Right renal pelvis (tissue), 4 donors: ENCODE measurements at places on chromosomes 7 and 10.

- DNase-seq: no peak
Observed at GRCh38 chr7:30908681-30909080, 3.0 kb upstream of the AQP1 start.

DNA sequence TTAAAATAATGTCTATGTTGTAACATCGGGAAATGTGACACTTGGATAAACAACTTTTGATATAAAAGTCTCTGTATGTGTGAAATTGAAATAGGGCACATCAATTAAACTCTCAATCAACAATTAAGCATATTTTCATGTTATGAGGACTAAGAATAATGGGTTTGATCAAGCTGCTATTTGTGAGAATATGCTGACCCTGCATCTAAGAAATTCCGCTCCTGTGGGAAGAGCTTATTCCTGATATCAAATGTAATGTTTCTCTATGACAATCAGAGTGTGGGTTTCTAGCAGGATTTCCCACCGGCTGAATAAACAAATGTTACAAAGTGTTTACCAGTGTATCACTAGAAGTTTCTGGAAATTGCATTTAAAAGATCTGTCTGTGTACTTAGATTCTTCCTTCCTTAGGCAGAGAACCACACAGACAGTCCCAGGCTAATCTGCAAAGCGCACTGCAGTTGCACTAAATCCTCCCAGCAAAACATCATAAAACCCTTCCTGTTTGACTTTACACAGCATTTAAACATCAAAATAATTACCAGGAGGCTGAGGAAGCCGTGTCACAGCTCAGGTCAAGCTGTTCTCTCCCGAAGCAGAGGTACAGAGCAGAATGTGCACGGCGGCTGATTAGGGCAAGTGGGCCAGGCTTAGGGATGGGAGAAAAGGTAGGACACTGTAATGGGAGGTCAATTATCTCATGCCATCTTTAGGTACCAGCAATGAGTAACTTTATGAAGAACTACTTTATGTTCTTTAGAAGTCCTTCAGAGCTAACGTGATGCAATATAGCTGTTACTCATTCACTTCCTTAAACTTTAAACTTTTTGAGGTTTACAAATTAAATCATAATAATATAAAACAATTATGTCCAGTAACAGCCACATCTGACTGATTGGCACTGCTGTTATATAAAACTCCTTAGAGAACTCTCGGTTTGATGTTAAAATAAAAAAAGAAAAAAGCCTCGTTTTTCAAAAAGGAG lies 109.1 kb upstream of the CTTNBP2 start:
- DNase-seq: no peak

DNA sequence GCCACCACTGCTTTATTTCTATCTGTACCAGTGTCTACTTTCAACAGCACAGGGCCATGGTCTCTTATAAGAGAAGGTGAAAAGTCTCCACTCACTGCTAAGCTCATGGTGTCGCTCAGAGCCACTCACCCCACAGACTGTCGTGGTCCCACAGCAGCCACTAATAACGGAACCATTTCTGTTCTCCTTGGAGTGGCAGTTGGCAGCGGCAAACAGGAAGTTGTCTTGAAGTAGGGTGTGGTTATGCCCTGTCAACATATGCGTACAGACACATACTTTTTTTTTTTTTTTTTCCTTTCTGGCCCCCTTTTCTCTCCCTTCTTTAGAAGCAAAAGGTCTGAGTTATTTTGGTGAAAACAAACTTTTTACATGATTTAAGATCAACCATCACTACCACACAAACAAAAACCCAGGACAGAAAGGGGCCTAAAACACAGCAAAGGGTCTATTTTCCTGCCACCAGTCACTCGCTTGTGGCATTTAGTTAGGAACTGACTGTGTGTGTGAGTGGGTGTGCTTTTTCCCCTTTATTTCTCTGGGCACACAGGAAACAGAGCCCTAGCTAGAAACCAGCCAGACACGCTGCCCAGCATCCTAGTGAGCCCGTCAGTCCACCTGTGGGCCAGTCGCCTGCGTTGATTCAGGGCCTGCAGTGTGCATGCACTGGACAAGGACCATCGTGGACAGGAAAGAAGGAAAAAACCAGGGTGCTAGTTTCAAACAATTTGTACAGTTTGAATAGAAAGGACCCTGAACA lies 96.7 kb upstream of the EFCAB10 start:
- no peak for DNase-seq

GRCh38 chr7:46544396-46545008 lies 623.4 kb upstream of the IGFBP3 start:
- no peak for DNase-seq

GRCh38 chr7:2116989-2117591 lies 115.7 kb downstream of the MAD1L1 start:
- DNase-seq: no peak

- no peak for DNase-seq
Observed at GRCh38 chr7:22400936-22401553, 44.1 kb upstream of the RAPGEF5 start.

- DNase-seq: no peak
Observed at GRCh38 chr10:69474742-69475432, 23.6 kb downstream of the TSPAN15 start.

- DNase-seq: no peak
Observed at GRCh38 chr7:38318803-38319416, 45.5 kb upstream of the TARP start.

DNA sequence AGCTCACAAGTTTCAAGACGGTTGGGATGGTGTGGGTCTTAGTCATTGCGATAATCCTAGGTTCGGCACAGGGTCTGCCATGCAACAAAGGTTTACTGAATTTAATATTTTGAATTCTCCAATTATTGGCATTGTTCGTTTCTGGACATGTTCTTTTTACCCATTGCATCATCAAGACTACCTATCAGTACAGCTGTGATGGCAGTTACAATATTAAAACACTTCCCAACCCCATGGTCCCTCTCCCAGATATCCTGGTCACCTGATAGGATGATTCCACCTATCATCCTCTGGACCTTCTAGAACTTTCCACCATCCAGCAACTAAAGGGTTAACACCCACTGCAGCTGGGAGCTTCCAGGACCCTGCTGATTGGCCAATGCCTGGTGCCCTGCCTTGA lies 377.8 kb upstream of the PRKCQ start:
- DNase-seq: no peak

DNA sequence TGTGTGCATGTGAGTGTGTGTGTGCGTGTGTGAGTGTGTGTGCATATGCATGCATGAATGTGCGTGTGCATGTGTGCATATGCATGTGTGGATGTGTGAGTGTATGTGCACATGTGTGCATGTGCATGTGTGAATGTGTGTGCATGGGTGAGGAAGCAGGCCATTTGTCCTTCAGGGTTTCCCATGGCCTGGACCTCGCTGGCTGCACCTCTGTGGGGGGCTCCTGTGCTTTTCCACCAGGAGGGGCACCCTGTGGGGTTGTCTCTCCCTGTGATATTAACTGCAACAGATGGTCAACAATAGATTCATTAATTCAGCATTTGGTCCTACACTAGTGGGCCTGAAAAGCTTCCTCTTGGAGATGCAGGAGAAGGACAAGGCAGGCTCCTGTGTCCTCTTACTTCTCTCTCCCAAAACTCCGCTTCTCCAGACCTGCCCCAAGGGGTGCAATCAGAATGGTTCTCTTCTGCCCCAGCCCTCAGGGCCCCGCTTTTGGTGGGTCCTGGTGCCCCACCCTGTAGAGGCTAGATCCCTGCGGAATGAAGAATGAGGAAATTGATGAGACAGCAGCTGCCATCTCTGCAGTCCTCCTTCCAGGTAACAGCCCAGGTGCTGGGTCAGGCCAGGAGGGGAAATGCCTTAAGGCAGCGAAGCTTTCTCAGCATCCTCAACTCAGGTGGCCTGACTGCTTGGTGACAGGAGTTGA lies 41.5 kb upstream of the NUB1 start:
- DNase-seq: no peak

GRCh38 chr7:93828260-93828659 lies 62.3 kb downstream of the TFPI2 start:
- no peak for DNase-seq

DNA sequence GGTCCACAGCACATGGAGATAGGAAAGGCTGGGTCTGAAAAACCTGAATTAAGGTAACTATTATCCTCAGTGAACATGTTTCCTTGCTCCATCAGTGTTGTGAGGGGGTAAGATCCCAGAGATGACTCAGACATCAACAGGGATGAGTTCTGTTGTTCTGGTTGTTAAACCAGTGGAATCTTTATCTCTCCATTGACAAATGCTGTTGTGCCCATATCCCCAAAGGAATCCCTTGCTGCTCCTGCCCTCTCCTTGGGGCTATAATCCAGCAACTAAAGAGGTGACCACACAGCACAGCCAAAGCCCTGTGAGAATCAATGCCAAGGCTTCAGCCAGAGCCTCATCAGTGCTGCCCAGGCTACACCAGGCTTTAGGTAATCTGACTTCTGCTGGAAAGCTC lies 113.4 kb downstream of the JAZF1 start:
- DNase-seq: no peak

- no peak for DNase-seq
Observed at GRCh38 chr10:84626397-84627087, 298.2 kb downstream of the CCSER2 start.

DNA sequence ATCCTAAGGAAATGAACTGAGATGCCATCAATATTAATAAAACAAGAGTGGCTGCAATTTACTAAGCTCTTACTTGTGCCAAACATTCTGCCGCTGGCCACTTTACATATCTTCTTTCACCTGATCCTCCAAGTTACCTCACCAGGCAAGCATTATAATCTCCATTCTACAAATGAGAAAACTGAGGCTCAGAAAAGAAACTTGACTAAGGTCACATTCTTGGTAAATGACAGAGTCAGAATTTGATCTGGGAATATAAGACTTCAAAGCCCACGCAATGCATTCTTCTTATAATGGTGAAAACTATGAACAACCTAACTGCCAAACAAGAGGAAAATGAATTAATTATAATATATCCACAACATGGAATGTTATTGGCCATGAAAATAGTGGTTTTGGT lies 46.1 kb upstream of the SMNDC1 start:
- no peak for DNase-seq

- DNase-seq: no peak
Observed at GRCh38 chr7:5701085-5701914, 80.2 kb downstream of the RNF216 start.

DNA sequence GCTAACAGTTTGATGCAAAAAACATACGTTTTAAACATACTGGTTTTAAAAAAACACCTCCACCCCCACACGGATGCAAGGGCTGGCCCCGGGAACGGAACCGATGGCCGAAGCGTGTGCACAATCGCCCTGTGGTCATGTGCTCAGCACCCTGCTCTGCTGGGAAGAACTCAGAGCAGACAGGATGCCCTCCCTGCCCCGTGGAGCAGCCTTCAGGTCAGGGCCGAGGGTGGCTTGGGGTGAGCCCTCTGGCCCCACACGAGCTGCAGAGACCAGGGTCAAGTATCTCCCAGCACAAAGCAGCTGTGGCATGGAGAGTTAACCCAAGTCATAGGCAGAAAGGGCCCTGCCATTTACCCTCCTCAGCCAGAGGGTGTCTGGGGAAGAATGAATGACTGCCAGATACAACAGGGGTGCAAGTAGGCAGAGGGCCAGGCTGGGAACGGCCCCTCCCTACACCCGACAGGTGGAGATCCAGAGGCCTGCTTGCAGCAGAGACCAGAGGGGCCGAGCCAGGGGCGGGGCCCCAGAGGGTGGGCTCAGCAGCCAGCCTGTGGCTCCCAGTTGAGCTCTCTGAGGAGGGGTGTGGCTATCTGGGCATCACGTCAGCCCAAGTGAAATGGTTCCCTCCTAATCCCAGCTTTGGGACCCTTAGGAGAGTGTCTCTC lies 56.8 kb downstream of the ZRANB1 start:
- no peak for DNase-seq

DNA sequence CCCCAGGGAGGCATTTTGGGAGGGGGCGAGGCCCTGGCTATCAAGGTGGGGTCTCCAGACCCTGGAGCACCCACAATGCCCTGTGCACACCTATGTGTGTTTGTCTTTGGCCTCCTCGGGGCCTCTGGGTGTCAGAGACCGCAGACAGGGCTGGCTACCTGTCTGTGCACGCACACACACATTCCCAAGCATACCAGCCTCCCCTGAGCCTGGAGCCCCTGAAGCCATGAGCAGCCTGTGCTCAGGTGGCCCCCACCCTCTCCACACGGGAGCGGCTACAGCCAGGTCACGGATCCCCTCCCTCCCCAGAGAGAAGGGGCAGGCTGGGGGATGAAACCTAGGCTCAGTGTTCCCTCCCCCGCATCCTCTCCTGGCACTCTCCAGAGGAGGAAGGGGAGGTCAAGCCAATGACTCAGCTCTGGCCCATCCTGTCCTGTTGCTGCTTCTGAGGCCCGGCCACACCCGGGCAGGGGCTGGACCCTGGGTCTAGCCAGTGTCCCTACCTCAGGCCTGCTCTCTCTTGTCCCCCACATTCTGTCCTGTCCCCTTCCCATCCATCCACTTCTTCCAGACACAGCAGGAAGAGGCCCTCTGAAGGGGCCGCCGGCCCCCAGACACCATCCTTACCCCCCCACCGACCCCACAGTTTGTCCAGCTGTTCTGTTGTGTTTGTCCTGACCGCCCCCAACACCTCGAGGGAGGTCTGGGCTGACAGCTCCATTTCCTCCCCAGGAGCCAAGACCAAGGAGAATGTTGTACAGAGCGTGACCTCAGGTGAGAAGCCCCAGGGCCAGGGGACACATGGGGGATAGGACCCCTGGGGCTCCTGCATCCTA lies 720 bp downstream of the SNCG start:
- DNase-seq: no peak
